ENCODE measurements at places on chromosomes 2 and 18. TPM values are rescaled to one million over a fixed set of nuclear protein-coding genes. Genes with fewer than 3 reads are reported as not detected.
A peak's percentile ranks its signal among the peaks of the same experiment; 100 is the strongest.

GRCh38 chr18:45245091-45245511, 370.2 kb upstream of the SLC14A2 start:
- no peaks in the 10 kb centered on the region for H3K36me3 ChIP-seq
- no peaks in the 10 kb centered on the region for H3K4me1 ChIP-seq
- DNase-seq: no peak
- no peaks in the 10 kb centered on the region for H3K27me3 ChIP-seq

- H3K4me3 ChIP-seq: no peak overlapping the region
- peak; percentile 8 for DNase-seq
- no peak overlapping the region for H3K27ac ChIP-seq
- peaks cover 10% of the 10 kb centered on the region for H3K36me3 ChIP-seq
- H3K27me3 ChIP-seq: peaks cover 59% of the 10 kb centered on the region
These were observed 7.6 kb upstream of the ONECUT2 start for GRCh38 chr18:57427429-57428201.

UGT1A7 gene
- not detected for total RNA-seq

ANKZF1 gene
- 216 TPM for total RNA-seq

CFLAR gene
- 229 TPM for total RNA-seq

SLC30A3 gene
- total RNA-seq: 0.43 TPM
